ENCODE measurements at places on chromosomes 12 and 14.

GRCh38 chr14:94649543-94650443 is 37.6 kb downstream of the SERPINA3 start:
- DNase-seq, result no peak

DNA sequence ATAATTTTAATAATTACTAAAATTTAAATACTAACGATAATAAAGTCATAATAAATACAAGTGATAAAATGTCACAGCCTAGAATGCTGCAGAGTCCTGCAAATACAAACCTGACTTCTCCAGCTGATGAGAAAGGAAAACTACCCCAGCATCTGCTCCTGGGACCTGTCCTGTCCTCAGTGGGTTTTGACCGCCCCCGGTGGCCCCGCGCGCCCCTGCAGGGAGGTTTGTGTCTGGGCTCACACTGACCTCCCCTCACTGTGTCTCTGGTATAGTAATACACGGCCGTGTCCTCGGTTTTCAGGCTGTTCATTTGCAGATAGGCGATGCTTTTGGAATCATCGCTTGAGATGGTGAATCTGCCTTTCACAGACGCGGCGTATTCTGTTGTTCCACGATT is 1139.4 kb downstream of the TMEM121 start:
- DNase-seq, result no peak

DNA sequence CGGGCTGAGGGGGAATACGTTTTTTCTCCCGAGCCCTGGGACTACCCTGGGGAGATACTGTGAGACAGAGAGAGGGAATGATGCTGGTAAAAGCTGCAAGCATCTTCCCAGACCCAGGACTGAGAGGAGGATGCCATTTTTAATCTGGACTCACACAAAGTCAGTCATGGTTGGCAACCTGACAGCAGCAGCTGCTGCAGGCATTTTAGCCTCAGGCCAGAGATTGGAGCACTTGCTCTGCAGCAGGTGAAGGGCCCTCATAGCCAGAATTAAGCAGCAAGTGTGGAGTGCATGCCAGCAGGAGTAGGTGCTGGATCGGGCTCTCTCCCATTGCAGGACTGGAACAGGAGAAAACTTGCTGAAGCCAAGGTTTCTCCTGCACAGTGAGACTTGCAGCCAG is 361.1 kb upstream of the CLEC14A start:
- DNase-seq, result no peak

GRCh38 chr14:53338192-53338591 is 185.1 kb upstream of the DDHD1 start:
- DNase-seq, result no peak

GRCh38 chr14:69673578-69674305 is 62.3 kb downstream of the SUSD6 start:
- DNase-seq, result no peak

DNA sequence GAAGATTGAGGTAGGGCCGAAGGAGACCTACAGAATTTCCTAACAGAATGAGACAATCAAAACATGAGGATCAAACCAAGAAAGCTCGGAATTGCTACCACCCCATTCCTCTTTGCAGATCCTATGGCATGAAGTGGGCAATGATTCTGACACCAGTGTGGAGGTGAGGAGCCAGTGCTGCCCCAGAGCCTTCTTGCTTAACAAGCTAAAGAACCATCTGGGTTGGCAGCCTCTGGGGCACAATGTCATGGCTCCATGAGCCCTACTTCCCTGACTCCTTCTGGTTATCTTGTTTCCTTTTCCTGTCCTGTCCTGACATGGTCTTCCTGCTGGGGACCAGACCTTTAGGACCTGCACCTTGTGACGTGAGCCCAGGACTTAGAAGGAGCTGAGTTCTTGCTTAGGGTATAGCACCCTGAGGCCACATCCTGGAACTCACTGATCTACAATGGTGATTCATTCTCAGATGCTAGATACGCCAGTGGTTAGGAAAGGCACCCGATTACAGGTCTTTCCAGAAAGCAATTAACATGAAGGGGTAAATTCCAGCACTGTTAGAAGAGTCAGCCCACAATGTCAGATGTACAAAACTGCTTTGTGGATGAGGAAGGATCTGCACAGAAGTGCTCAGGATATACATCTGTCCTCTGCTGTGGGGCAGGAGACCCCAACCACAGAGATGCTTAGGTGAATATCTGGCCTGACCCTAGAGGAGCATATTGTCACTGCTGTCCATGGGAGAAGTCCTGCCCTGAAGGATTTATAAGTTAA is 324.2 kb downstream of the ZFP36L1 start:
- DNase-seq, result peak; percentile 44

DNA sequence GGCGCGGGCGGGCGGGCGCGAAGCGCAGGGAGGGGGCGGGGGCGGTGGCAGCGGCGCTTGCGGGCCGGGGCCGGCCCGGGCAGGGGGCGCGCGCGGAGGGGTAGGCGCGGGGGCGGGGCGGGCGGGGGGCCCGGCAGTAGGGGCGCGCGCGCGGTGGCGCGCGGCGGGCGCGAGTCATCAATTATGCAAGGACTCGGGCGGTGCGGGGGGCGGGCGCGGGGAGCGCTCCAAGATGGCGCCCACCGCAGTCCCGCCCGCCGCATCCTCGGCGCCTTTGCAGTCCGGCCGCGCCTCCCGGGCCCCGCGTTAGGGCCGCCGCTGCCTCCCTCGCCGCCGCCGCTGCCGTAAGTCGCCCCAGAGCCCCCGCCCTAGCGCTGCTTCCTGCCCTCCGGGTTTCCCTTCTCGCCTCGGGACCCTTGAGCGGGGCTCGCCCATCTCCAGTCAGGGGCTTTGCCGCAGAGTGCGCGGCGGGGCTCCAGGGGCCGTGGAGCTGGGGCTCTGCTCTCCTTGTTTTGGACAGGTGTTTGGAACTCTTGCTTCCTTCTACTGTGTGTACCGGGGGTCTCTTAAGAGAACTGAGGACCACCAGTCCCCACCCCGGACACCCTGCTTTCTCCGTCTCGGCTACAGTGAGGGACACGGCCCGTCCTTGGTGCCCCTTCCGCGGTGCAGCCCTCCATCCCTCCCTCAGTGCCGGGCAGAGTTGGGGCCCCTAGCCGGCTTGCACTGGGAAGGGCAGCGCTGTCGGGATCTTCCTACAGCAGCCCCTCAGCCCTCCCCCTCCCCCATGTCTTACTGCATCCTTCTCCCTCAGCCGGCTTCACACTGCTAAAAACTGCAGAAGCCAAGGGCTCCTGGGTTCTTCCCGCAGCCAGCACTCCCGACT is at the start of gene SCN8A:
TSS of gene SCN8A (plus strand) at position 218 of the 886 bp plus-strand sequence. CDS start 71,585 bp downstream, outside the sequence.
- DNase-seq, result peak; percentile 46

DNA sequence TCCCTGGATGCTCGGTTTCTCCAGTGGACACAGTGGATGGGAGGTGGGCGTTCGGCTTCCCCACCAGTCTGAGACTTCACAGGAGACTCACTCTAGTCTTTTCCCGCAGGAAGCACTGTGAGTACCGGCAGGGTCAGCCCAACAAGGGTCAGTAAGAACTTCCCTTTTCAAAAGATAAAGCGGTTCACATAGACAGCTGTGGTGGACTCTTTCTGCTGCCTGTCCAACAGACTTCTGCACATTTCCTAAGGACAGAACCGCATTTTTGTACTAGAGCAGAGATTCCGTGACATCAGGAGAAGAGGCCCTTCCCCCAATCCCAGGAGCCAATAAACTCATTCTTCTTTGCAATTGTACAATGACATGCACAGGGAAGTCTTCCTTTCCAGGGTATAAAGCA is 10.4 kb downstream of the LTBR start:
- no peak for DNase-seq

Data from CD4-positive, alpha-beta T cell treated with Interleukin-2 at 100 ng/mL for 4 hours (primary cell).